T-helper 1 cell (primary cell): ENCODE measurements at places on chromosomes 4 and X.

DNA sequence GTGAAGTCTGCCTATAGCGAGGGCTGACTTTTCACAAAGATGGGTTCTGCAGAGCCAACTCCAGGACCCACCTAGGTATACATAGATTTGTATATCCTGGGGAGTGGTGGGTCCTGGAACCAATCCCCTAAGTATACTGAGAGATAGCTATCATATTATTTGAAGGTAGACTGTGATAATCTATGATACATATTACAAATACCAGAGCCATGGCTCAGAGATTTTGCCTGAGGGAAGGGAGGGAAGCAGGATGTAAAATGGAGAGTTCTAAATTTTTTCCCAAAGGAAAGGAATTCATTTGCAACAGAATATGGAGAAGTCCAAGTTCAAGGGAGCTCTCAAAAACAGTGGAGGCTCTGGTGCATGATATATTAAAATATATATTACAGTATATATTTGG, 7.2 kb downstream of the TCEAL3 start:
- no peak for DNase-seq

DNA sequence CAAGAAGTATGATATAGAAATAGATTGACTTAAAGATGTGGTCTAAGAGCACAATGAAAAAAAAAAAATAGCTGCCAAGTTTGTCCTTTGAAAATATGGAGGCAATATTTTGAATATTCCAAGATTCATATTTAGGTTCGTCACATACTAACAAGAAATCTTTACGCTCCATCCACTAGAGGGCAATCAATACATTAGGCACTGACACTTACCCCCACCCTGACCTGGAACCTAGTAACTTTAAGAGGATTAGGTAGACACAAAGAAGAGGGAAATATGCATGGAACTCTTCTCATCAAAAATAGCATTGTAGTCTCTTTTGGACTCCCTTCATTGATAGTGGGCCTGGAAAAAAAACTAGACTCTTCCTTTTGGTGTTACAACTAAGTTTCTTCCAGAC, 1108.1 kb downstream of the PCDH19 start:
- no peak for DNase-seq

DNA sequence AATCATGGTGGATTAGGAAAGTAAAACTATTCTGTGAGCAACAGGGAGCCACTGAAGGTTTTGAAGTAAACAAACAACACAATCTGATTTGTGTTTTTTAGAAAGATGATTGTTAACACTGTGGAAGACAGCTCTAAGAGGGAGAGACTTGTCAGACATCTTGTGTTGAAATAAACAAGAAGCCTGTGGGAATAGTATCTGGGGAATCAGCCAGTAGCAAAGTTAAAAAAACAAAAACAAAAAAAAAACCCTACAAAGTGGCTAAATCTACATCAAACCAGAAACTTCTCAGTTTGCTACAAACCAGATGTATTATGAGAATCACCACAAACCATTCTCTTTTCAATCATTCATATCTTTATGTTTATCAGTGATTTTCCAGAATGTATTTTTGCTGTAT, 125.7 kb upstream of the GPC4 start:
- DNase-seq, result no peak

- no peak for DNase-seq
These were observed 9.9 kb upstream of the PI4K2B start for GRCh38 chr4:25223802-25224375.

- no peak for DNase-seq
These were observed 7.8 kb upstream of the AWAT1 start for GRCh38 chrX:70226687-70227086.

- DNase-seq, result no peak
These were observed 140.1 kb upstream of the MED14 start for GRCh38 chrX:40875476-40875875.

- no peak for DNase-seq
These were observed 350.2 kb upstream of the BOD1L1 start for GRCh38 chr4:13977746-13978145.

- no peak for DNase-seq
These were observed at the start of gene ITGB1BP2 for GRCh38 chrX:71301195-71301924. Gene ITGB1BP2, plus strand, starts transcription at chrX:71301750. Its CDS starts 57 bp downstream, at chrX:71301807.

DNA sequence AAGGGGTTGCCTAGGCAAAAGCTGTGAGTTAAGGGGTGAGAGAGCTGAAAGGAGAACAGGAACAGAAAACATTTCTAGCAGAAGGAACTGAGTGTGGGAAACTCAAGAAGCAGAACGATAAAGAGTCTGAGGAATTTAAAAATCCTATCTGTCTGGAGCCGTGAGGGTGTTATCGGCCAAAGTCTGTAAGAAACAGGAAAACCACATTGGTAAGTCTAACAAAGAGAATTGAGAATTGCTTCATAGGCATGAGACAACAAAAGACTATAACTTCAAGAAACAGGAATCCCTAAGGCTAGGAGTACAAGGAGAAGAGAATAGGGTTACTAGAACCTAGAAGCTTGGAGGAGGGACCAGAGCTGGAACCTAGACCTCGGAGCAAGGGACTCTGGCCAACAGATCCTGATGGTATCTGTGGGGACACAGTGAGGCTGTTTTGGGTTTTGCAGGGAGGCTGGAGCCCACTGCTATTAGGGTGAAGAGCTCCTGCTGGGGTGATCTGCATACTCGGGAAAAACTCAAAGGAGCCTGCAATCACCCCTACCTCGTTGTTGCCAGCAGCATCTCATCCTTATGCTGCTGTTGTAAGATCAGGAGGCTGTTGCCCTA, 175.6 kb downstream of the FBXO8 start:
- DNase-seq, result no peak

GRCh38 chrX:45769761-45770582, 569.3 kb upstream of the DIPK2B start:
- no peak for DNase-seq

DNA sequence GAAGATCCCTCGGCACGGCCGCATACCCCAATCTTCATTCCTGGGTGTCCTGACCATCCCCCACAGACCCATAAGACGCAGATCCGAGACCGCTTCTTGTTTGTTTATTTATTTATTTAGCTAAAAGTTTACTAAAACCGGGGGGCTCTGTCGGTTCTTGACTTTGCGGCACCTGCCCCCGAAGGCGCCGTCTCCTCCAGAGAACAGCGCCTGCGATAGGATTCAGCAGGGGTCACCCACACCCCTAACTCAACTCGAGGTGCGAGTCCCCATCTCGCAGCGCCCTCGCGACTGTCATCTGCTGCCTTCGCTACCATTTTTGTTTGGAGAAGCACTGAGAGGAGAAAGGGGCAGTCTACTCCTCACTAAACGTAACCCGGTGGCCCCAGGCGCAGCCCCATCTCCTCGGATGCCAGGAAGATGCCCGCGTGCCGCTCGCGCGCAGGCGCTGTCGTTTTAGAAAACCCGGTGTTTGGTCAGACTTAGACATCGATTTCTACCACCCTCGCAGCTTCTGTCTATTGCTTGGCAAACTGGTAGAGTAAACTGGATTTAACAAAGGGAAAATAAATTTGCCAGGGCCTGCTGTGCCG, 18.9 kb upstream of the GPR101 start:
- DNase-seq, result no peak

DNA sequence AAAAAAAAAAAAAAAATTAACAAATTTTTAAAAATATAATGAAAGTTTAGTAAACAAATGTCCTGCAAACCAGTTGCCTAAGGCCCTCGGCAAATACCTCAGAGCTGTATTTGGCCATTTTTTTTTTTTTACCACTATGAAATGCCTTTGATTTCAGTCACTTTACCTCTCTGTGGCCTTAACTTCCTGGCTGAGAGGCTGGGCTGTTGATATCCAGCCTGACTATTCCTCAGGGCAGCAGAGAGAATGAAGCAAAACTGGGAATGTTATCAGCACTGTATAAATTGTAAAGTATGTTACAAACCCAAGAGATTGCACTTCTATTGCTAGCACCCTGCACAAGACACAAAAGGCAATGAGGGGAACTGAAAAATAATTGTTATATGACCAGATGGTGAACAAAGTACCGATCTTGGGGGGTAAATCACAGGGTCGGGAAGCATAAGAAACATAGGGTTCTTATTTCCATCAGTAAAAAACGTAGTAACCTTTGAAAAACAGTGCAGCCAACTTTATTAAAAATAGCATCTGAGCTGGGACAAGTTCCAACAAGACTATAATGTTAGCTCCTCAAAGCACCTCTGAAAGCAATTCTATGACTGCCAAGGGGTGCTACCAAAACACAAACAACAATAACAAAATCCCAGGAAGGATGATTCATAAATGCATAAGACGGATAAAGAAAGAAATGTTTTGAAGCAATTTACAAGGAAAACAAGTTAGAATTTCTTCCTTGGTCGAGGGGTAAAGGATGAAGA, 18.1 kb downstream of the USP46 start:
- DNase-seq, result no peak

GRCh38 chrX:134735015-134735414, 76.7 kb upstream of the PLAC1 start:
- no peak for DNase-seq

DNA sequence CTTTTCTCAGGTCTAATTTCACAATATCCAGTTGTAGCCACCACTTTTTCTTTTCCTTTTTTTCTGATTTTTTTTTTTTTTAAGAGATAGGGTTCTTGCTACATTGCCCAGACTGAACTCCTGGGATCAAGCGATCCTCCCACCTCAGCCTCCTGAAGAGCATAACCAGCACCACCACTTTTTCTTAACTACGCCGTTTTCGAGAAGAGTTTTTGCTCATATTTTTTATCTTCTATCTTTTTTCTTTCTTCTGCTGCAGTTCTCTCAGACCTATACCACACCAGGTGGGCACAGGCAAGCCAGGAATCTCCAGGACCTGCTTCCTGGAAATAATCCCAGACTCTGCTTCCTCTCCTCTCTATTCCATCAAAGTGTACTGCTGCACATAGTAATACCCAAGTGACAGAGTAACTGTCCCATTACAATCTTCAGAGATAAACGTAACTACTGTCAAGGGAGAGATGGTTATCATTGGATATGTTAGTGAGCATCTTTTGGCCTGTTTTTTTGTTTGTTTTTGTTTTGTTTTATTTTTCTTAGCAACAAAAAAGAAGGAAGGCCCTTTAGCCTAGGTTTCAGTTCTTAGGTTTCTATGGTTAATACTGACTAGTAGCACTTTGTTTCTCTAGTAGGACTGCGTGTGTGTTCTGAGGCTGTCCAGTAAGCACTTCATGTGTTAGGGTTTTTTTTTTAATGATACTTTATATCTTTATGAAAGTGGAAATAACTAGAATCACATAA, 59.2 kb upstream of the TXK start:
- DNase-seq, result no peak

GRCh38 chr4:77332696-77333270, 175.8 kb downstream of the CCNG2 start:
- no peak for DNase-seq

- DNase-seq, result peak; percentile 1
These were observed 56.5 kb downstream of the CPZ start for GRCh38 chr4:8648816-8649630.

- no peak for DNase-seq
These were observed 11.2 kb upstream of the RNF175 start for GRCh38 chr4:153771046-153771445.

DNA sequence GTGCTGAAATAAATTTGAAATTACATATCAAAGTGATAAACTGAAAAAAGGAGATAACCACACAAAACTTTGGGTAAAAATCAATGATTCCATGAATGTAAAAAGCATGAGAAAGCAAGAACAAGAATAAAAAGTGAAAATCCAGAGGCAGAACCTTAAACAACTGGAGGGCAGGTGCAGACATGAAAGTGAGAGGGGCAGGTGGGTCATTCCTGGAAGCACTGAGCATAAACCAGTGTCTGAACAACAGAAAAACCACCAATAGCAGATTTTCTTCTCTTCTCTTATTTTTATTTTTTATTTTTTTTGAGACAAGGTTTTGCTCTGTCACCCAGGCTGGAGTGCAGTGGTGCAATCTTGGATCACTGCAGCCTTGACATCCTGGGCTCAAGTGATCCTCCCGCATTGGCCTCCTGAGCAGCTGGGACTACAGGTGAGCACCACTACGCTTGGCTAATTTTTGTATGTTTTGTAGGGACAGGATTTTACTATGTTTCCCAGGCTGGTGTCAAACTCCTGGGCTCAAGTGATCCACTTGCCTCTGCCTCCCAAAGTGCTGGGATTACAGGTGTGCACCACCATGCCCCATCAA, 46.8 kb upstream of the GPR78 start:
- no peak for DNase-seq

- no peak for DNase-seq
These were observed 228.0 kb downstream of the APBB2 start for GRCh38 chr4:40986375-40986774.

- DNase-seq, result no peak
These were observed 190.4 kb upstream of the TLL1 start for GRCh38 chr4:165682611-165683010.

DNA sequence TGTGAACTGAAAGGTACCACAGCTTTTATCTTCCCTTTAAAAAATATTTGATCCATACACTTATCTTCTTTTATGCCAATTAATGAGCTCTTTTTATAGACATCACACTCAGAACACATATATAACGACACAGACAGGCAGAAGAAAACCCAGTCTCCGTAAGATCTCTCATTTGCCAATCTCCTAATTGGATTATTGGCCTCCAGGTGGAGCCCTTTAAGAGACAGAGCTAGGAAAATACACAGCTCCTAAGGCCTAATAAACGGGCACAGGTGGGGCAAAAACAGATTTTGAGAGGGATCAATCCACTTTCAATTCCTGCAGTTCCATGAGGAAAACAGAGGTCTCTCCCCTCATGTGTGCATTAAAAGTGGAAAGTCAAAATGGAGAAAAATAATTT, 1495.4 kb downstream of the RPA4 start:
- no peak for DNase-seq

DNA sequence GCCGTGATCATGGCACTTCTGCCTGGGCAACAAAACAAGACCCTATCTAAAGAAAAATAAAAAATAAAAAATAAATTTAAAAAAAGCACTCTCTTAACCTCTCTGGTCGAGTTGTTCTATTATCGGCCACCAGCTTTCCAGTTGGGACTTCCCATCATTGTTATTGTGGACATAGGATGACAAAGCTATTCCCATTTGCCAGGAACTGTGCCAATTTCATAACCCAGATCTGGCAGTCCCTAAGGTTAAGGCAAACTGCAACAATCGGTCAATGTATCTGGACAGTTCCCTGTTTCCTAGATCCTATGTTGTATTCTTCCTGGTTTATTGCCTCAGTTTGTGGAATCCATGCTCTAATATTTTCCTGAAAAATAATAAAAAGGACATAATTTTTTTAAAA, 17.8 kb upstream of the ANXA5 start:
- no peak for DNase-seq

DNA sequence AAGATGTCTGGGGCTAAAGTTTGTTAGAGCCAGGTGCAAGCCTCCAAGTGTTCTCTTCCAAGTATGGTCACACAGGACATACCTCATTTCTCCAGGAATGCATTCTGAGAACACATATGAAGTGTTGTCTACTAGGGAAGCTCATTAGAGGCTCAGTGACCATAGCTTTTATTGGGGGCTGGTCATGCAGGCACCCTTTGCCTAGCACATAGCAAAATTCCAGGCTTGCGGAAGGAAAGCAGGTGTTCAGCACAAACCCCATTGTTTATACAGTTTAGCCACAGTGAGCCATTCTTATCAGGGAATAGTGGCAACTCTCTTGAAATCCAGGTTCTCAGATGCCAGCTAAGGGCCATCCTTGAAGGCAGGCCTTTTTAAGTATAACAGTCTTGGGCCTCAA, 339.4 kb upstream of the ZCCHC13 start:
- no peak for DNase-seq

- DNase-seq, result no peak
These were observed 2.2 kb upstream of the CTBP1 start for GRCh38 chr4:1250921-1251772.

GRCh38 chr4:10083861-10084641, 32.5 kb downstream of the WDR1 start:
- no peak for DNase-seq
